ENCODE measurements at places on chromosomes 12 and 14.

DNA sequence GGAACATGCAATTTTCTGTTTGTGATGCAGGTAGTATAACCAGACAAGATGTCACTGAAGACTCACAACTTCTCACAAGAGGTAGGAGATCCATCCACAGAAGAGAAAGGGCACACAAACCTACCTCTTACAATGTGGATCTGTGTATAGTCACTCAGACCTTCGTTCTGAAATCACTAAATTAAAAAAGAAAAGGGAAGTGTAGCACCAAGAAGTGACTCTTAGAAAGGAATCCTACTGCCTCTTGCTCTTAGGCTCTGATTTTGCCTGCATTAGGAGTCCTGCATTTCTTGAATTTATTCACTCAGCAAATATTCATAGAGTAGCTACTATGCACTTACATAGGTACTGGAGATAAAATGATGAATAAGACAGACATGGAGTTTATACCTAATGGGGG lies 347.6 kb downstream of the BMP4 start:
- DNase-seq = no peak

GRCh38 chr14:67784244-67784823 lies 32.1 kb downstream of the ZFYVE26 start:
- DNase-seq = no peak

- DNase-seq = no peak
Measured at GRCh38 chr12:91189516-91189915, 6.9 kb upstream of the DCN start.

- no peak for DNase-seq
Measured at GRCh38 chr12:114588061-114588460, 95.9 kb downstream of the TBX3 start.

GRCh38 chr12:114835031-114835430 lies 151.1 kb upstream of the TBX3 start:
- no peak for DNase-seq

Measured in mesendoderm (in vitro differentiated cells).